ENCODE measurements at places on chromosomes 7 and 10. TPM values are rescaled to one million over a fixed set of nuclear protein-coding genes. Genes with fewer than 3 reads are reported as not detected.

- DNase-seq, result no peak
These were observed 550.8 kb downstream of the IPMK start for GRCh38 chr10:57716884-57717283.

DNA sequence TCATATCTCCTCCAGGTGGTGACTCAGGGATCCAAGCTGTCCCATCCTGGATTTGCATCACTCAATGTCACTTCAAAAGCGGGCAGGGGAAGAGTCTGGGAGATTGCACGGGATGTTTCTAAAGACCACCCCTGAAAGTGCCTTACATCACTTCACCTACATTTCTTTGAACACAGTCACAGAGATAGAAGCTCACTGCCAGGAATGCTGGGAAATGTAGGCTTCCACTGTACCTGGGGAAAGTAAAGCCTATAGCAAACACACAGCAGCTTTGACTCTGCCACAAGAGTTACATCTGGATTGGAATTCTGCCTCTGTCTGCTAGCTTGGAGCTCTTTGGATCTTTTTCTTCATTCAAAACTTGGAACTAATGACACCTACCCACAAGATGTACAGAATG, 300.9 kb downstream of the WDR11 start:
- no peak for DNase-seq

DNA sequence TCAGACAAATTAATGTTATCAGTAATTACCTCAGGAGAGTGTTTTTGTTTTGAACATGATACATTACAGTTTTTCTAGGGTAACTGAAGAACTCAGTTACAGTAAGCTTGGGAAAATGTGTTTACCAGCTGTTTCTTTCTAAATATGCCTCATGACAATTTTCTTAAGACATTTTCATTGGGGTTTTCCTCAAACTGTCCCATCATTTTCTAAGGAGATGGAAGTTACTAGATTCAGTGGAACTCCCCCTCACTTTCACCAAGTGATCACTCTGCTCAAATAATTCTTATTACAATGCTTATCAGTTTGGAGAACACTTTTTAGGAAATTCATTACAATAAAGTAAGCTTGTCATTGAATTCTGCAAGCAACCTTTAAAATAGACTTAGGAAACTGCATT, 6.4 kb upstream of the SPAG6 start:
- no peak for DNase-seq

DNA sequence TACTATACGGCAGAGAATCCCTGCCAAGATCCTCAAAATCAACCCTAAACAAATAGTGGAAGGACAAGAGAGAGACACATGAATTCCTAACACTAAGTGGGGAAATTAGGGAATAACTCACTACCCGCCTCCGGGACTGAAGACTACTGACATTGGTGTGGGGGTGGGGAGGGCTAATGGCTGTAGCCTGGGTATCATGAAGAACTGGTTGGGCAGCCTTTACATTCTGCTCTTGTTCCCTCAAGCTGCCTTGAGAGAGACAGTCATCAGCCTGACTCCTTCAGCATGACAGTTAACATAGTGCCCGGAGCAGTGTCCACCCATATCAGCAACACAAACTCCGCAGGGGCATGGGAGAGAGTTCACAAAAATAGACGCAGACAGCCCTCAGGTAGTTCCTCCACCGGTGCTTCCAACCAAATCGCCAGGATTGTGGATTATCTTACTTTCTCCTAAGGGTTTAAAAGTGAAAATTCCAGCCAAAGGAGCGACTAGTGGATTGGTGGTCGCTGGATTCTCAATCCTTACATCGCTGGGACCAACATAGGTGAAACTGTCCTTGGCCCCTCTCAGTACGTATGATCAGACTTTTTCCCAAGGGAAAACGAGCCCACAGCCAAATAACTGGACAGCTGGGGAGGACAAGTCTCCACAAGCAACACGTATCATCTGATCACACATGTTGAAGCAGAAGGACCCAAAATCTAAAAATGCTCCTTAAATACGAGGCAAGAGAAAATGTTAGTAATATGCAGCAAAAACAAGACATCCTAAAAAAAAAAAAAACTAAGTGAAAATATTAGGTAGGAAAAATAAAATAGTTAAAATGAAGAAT, 22.6 kb downstream of the TMEM254 start:
- no peak for DNase-seq

DNA sequence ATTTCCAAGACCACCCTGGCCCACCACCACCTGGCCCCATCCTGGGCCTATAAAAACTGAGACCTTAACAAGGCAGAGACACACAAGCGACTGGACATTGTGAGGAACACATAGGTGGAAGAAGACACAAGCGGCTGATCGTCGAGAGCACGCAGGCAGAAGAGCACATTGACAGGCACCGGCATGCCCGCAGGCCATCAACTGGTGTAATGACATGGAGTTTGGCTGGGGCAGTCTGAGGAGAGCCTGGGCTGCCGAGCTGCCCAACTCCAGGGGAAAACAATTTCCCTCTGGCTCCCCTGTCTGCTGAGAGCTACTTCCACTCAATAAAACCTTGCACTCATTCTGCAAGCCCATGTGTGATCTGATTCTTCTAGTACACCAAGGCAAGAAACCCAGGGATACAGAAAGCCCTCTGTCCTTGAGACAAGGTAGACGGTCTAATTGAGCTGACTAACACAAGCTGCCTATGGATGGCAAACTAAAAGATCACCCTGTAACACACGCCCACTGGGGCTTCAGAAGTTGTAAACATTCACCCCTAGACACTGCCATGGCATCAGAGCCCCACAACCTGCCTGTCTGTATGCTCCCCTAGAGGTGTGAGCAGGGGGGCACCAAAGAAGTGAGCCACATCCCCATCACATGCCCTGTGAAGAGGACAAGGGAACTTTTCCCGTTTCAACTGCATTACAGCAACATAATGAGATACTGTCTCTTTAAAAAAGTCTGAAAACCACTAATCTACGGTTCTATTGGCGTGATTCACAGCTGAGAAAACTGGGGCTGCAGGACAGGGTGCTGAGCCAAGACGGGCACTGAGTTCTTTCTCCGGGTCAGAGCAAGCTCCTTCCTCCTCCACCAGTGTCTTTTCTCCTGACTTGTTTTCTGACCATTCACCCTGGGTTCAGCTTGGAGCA, 18.5 kb upstream of the TNS3 start:
- no peak for DNase-seq

Gene STEAP1
- total RNA-seq, result 0.72 TPM
